ENCODE measurements at places on chromosomes 7 and 10. TPM values are rescaled to one million over a fixed set of nuclear protein-coding genes. Genes with fewer than 3 reads are reported as not detected.

Gene SLC26A5
- 1.5 TPM for total RNA-seq

Gene DOCK4
- 2.0 TPM for total RNA-seq

Gene LIPK
- not detected for total RNA-seq

Gene MTPN
- total RNA-seq, result 138 TPM

DNA sequence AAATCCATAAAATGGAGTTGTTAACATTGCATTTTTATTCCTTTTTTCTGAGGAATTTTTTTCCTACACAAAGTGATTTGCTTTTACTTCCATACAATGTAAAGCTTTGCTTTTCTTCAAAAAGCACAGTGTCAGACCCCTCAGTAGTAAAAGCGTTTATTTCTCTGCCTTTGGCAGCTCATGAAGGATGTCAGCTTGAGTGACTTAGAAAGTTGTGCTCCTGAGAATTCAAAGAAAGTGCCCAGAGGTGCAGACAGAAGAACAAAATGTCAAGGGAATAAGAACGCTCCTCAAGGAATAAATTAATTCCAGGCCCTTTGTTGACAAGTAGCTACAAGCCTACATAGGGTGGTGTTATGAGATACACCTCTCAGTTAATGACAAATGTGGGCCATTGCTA is 369.3 kb upstream of the ADARB2 start:
- no peak for DNase-seq

DNA sequence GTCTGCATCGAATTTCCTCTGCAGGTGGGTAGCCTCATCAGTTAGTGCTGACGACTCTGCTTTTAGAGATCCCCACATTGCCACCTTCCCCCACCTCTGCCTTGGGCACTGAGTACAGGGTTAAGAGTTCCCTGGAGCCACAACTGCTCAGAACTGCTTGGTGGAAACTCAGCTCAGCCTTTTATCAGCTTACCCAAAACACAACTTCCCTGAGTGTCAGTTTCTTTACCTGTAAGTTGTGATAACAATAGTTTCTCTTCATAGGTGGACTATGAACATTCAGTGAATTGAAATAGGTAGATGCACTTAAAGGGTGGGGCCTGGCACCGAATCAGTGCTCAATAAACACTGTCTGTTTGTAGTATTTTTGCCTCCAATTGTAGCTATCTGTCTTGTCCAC is 11.3 kb downstream of the ASB13 start:
- no peak for DNase-seq

DNA sequence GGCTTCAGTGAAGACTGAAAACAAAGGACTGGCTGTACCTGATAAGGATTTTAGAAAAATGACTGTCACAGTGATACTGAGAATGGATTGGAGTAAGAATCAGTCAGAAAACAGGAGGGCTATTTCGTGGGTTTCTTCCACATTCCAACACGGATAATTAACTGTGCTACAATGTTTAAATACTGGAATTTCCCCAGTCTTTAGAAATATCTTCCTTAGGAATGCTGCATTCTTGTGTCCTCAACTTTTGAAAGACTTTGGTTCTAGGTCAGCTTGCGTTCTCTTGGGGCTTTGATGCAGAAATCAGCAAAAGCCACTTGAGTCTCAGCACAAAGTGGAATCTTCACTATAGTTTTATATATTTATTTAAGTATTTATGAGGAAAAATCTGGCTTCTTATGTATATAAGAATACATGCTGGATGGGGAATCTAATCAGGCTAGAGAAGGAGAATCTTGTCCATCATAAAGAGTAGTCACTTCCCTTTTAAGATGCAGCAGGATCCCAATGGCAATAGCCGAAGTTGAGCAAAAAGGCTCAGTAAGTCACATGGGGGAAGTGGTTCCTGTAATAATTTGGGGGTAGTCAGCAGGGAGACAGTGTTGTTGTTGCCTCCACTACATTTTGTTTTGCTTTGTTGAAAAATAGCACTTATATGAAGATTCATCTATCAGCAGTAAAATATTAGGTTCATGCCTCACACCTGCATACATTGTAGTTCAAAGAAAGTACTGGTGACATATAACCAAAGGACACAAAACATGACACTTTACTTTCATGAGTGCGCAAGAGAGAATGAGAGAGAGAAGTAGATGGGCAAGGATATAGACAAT is 86.0 kb downstream of the CH25H start:
- DNase-seq, result no peak

DNA sequence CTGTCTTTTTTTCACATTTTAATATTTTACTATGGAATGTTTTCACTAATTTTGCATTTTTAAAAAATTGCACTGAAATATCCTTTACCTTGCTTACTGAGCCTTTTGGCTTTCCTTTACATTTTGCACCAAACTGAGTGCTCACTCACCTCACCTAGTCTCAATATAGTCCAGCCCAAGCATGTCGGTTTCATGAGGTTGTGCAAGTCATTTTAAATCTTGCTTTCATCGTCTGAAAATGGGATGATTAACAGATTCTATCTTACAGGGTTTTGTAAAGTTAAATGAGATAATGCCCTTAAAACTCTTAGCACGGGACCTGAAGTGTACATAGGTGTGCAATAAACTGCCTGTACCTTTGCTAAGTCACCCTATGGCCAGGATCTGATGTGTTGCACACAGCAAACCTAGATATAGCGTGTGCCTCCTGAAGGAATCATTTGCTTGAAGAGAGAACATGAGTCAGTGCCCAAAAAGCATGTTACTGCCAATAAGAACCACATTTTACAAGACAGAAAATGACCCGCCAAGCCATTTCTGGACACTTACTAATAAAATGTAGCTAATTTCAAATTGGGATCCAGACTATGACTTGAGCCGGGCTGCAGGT is 199.8 kb downstream of the JCAD start:
- DNase-seq, result no peak

DNA sequence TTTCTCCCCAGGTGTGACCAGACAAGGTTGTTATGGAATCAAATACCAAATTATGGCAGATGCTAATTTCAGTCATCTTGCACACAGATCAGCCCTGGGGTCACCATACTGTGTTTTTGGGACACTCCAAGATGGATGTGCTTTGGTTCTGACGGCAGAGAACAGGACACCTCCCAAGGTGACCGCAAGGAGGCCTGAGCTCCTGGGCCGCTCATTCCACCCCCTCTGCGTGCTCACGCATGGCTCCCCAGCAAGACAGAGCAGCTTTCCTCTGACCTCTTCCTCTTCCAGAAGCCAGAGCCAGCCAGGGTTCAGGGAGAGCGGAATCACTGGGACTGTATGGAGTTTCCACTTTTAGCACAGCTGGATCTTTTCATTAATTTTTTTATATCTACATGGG is 402.8 kb downstream of the DNAJB6 start:
- no peak for DNase-seq

- no peak for DNase-seq
Observed at GRCh38 chr7:133293384-133294160, 40.7 kb downstream of the EXOC4 start.

GRCh38 chr7:116511552-116512519 is 12.3 kb downstream of the CAV2 start:
- no peak for DNase-seq

DNA sequence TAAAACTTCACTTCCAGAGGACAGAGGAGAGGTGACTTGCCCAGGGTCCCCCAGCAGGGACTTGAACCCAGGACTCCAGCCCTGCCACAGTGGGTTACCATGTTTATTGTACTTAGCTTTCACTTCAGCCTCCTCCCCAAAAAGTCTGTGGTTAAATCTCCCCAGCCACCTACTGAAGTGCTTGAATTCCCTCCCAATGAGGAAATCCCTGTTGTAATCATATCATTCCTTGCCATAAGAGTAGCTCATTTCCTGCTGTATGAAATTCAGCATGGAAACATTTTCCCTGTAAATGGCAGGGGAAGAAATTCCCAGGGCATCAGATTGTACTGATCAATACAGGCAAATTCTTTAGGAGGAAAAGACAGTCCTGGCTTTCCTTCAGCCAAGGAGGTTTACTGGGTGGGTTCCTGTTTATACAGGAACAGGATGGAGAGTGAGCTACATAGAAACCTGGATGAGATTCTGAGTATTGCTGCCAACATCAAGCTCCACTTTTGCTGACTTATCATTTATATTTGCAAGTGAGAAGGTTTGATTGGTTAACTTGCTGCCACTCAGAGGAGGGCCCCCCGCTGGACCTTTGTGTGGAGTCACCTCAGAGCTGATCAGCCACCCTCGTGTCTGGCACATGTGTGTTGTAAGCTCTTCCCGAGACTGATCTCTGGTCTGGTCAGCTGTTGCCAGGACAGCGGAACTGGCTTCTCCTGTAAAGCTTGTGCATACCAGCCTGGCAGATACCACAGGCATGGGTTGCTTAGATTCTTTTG is 16.4 kb upstream of the PDZD8 start:
- DNase-seq, result no peak

GRCh38 chr7:140049339-140050024 is 13.3 kb downstream of the PARP12 start:
- DNase-seq, result peak; percentile 70
